ENCODE measurements at places on chromosomes 13 and 19.

- DNase-seq: no peak
Measured at GRCh38 chr19:35095667-35096368, 19.8 kb upstream of the FXYD3 start.

DNA sequence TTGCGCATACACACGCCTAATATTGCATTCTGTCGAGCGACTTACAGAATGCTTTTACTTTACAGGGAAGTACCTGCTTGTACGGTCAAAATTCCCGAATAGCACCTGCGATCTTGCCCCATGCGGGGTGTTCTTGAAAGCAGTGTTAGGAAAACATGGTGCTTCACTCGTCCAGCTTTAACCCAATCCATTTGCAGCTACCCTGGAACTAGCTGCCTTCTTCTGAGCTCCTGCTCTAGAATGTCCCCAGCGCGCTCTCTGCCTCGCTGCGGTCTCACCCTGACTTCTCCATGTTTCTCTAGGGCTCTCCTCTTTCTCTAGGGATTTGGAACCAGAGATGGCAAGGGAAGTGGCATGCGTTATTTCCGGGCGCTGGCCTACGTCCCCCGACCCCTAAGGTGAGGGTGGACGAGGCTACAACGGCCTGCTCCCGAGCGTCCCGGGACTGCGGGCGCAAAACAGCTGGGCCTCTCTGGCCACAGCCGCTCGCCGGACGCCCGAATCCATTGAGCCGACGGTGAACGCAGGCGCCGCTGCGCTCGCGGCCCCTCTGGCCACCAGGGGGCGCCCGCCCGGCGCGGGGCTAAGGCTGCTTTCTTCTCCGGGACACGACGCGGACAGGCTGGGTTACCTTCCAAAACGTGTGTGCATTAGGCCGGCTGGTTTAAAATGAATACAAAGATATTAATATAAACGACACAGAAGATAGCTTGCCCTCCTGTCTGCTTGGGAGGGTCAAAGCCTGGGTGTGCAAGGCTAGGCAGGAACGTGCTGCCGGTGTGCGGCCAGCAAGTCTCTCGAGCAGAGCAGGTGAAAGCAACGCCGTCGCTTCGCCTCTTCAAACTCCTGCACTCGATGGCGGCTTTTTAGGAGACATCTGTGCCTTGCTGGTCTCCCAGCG, 1.8 kb upstream of the SPRY2 start:
- peak; percentile 95 for DNase-seq

GRCh38 chr13:73072239-73072900, 13.6 kb downstream of the KLF5 start:
- no peak for DNase-seq

GRCh38 chr13:23684647-23685046, 114.4 kb downstream of the TNFRSF19 start:
- DNase-seq: no peak

- DNase-seq: no peak
Measured at GRCh38 chr13:36875431-36875830, 44.6 kb downstream of the SMAD9 start.

GRCh38 chr13:112065521-112065866, 1.5 kb upstream of the SOX1 start:
- no peak for DNase-seq

DNA sequence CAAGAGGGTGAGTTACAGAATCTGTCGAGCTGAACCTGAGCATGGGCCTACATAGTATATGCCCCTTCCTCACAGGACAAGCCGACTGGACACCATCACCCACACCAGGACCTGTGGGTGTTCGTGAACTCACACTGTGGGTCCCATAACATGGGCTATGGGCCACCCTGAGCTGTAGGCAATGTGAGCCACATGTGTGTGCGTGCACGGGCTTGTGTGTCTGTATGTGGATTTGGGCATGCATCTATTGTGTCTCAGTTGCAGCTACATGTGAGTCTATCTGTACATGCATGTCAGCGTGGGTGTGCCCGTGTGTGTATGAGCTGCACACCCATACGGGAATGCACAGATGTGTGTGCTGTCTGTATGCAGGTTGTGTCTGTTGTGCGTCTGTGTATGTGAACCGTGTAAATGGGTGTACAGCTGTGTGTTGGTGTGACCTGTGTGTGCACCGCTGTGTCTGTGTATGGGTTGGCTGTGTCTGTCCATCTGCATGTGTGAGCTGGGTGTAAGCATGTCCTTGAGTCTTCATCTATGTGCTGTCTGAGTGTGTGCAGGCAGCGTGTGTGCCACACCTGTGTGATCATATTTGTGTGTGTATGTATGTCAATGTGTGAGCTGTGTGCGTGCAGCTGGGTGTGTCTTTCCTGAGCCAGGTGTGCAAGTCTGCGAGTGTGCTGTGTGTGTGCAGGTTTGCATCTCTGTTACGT, 1.7 kb downstream of the NOTCH3 start:
- DNase-seq: no peak

GRCh38 chr13:39952249-39953233, 297.1 kb downstream of the COG6 start:
- DNase-seq: no peak

DNA sequence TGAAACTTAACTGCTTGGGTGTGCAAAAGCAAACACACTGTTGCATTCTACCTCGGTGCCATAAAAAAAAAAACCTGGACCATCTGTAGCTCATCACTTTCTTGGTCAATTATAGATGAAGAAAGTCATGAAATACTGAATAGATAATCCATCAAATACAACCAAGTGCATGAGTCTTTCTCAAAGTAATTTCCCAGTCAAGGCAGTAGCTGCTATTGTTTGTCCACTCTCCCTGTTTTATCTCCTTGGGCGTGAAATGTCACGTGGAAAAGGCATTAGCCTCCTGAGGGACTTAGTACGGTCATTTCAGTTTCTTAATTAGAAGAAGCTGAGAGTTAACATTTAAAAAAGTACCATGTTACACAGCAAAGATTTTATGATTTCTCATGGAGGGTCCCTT, 1697.9 kb downstream of the PCDH9 start:
- no peak for DNase-seq

- DNase-seq: no peak
Measured at GRCh38 chr19:41023193-41023592, 32.1 kb downstream of the CYP2B6 start.

DNA sequence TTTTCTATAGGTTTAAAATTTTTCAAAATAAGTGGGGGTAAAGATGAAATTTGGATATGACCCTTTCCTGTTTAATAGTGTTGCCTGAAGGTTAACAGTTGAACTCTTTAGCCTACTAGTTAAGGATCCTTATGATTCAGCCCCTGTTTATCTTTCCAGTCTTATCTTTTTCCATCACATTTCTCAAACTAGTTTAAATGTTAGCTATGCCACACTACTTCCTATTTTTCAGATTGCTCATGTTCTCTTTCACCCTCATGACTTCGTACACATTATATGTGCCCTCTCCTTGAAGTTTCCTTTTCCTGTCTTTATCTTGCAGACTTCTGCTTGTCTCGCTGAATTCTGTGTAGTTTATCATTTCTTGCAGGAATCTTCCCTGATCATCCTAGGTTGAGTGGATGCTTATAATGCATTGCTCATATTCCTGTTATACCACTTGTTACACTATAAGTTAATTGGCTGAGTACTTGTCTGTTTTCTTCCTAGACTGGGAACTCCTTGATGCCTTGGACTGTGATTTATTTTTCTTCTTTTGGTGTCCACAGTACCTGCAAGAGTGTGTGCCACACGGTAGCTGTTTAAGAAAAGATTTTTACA, 86.7 kb downstream of the FNDC3A start:
- DNase-seq: no peak

- no peak for DNase-seq
Measured at GRCh38 chr19:18737954-18738351, 53.2 kb downstream of the COMP start.

DNA sequence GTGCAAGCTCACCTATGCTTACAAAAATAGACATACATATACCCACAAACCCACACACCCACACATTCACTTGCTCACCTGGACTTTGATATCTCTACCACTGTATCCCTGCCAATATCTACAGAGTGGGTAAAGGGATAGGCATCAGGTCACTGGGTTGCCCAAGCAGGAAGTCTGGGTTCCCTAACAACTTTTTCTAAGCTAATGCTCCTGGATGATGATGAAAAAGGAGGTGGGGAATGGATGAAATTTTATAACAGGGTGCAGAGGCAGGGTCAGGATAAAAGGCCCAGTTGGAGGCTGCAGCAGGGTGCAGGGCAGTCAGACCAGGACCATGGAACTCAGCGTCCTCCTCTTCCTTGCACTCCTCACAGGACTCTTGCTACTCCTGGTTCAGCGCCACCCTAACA, at the start of gene CYP2B6:
CYP2B6 (plus strand) TSS at position 311 of the 410 bp plus-strand sequence; CDS start at position 335, 24 bp downstream.
- DNase-seq: no peak

DNA sequence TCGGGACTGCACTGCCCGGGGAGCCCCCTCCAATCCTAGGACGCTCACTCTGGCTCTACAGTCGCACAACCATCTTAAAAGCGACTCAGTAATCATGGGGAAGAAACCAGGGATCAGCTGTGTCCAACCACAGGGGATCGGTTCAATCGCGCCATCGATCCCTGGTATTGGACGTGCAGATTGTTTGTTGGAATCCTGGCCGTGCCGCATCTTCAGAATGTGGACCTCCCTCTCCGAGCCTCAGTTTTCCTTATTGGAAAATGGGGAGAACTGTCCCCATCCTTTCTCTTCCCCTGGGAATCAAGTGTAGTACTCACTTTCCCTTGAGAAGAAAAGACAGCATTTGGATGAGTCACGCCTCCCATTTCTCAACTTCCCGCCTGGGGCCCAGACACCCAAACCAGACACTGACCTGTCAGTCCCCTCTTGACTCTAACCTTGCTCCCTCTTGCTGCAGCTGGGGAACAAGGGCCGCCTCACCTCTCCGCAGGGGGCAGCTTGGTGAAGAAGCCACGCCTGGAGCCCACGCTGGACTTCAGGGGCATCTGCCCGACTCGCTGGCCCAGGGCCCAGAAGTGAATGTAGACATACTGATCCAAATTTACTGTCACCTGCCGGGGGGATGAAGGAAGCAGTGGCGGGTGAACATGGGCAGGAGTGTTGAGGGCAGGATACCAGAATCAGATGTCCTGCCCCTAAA, 17.6 kb downstream of the EMP3 start:
- no peak for DNase-seq

DNA sequence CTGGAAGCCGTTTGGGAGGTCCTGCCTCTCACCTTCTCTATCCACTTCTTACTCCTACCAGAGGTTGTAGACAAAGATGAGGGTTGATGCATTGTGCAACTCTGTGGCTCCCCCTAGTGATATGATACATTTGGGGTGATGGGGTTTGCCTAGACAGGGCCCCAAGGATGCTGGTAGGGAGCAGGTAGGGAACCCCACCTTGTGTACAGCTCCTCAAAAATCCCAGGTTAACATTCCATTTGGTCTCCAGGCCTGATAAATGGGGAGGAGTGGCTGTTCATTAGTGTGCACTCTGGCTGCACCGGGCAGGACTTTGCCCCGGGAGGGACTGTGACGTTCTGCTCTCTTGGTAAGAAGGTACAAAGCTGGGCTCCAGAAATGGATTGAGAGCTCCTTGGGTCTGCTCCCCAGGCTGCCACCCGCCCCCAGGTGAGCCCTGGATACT, 19.2 kb downstream of the SIGLEC8 start:
- peak; percentile 6 for DNase-seq

DNA sequence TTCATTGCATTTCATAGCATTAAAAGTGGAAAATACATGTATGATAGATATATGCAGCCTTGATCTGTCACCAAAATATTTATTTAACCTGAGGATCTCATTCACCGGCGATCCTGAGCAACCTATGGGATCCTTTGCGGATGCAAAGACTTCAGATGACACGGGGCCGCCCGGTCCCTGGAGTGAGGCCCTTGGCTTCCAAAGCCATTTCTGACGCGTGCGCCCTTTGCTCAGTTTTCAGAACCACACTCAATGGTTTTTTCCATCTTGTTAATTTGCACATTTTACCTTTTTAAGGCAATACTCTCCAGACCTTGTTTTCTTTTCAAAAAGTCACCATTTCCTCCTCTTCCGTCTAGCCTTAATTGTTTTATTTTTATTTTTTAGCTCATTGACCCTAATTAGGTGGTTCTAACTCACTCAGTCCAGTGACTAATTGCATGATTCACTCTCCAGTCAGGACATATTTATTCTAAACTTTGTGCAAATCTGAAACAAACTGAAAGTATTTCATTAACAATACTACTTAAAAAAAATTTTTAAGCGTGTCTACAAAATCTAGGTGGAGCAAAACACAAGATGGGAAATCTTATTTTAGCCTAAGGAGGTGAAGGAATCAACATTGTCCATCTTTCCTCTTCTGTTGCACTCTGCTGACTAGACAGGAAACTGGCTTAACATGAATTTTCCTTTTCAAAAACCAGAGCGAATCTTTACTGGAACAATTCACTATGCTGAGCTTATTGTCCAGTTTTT, 47.9 kb downstream of the COL4A1 start:
- DNase-seq: no peak

DNA sequence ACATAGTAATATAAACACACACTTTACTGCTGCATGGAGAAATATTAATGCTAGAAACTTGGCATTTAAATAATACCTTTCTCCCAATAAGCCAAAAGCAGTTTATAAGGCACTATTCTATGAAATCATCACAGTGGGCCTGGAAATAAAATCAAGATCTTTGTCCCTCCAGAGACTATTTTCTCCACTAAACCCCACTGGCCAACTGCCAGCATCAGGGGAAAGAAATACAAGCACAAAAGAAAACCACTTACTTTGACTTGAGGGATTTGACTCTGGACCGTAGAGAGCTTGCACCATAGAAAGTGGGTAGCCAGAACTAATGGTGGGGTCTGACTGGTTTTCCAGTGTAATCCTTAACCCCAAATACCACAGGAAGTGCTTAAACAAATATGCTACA, 71.9 kb downstream of the DCLK1 start:
- peak; percentile 75 for DNase-seq

GRCh38 chr19:6866741-6867151, 20.6 kb upstream of the ADGRE1 start:
- no peak for DNase-seq

GRCh38 chr13:97341135-97341534, 92.8 kb upstream of the RAP2A start:
- DNase-seq: no peak

DNA sequence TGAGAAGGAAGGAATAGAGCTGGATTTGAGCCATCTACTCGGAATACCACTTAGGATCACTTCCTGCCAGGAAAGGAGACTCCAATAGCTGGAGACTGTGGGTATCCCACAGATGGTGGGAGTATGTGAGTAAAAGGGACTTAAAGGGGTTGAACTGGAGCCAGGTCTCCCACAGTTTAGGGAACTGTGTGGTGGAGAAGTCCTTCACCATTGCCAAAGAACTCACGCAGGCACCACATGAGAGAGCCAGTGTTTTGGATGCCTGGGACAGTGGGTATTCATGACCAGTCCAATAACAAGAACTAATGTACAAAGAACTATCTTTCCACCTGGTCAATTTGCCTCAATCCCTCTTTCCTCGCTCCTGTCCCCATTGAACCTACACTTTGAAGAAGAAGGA, 24.4 kb upstream of the MYCBP2 start:
- DNase-seq: no peak

- no peak for DNase-seq
Measured at GRCh38 chr13:43257765-43258164, 234.4 kb downstream of the DNAJC15 start.

DNA sequence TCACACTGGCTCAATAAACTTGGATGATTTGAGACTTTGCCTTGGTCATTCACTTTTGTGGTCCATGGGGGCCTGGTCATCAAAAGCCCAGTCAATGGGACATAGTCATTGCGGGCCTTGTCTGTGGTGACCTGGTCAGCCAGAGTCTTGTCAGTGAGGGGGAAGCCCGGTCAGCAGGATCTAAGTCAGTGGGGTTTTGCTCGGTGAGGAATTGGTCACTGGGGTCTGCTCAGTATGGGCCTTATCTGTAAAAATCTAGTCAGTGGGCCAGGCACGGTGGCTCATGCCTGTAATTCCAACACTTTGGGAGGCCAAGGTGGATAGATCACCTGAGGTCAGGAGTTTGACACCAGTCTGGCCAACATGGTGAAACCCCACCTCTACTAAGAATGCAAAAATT, 63.7 kb upstream of the TPM4 start:
- no peak for DNase-seq

Data from astrocyte of the hippocampus (primary cell).